ENCODE measurements at places on chromosomes 3 and 15.

GRCh38 chr3:142777927-142778326 is 54.1 kb downstream of the TRPC1 start:
- no peak for DNase-seq

GRCh38 chr3:61463191-61463590 is 98.2 kb upstream of the PTPRG start:
- no peak for DNase-seq

GRCh38 chr3:189368384-189368783 is 196.6 kb downstream of the TPRG1 start:
- DNase-seq: no peak

DNA sequence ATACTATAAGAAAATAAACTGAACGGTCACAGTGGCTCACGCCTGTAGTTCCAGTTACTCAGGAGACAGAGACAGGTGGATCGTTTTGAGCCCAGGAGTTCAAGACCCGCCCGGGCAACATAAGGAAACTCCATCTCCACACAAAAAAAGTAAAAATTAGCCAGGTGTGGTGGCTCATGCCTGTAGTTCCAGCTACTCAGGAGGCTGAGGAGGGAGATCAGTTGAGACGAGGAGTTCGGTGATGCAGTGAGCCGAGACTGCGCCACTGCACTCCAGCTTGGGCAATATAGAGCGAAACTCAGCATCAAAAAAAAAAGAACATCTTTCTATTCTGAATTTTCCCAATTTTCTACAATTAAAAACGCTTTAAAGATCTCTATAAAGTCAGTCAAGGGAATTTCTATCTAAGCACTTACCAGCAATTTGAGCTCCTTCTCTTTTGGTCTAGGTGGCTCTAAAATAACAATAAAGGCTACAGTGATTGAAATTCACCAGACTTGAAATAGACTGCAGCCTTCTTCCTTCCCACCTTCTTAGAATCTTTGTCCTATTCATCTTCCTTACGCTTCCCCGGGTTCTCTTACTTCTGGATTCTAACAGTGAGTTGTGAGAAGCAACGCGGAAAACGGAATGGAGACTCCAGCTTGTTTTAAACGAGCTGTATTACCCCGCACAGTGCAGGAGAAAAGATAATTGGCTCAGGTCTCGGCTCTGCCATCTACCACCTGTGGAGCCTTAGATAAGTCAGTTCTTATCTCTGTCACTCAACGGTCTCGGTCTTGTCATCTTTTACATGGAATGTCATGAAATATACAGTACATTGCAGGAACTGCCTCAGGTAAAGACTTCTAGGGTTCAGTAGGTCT is 812 bp upstream of the SEC62 start:
- DNase-seq: no peak

DNA sequence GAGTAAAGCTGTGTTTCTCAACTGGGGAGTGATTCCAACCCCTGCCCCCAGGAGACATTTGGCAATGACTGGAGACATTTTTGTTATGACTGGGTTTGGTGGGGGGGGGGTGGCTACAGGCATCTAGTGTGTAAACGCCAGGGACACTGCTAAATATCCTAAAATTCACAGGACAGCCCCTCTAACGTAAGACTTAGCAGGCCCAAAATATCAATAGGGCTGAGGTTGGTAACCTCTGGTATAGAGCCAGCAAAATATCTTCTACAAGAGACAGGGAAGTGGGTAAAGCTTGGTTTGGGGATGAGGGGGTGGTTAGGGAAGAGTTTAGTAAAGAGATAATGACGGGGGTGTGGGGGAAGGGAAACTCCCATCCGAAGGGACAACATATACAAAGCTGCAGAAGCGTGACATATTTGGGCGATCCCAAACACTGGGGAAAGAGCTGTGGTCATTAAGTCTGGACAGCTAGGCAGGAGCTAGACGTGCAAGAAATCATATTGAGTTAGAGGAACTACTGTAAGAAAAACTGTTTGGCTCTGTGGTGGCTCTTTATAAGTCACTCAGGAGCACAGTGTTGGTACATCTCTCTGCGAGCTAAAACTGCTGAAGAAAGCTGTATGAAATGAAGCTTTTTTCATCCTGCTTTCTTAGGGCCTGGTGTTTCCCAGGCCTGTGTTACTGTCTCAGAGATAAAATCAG is 697 bp upstream of the TRIM69 start:
- DNase-seq: no peak

- DNase-seq: no peak
Observed at GRCh38 chr3:52431459-52432223, 13.3 kb downstream of the SEMA3G start.

GRCh38 chr15:81313686-81314085 is 10.3 kb downstream of the STARD5 start:
- no peak for DNase-seq

- no peak for DNase-seq
Observed at GRCh38 chr15:59688423-59688781, 718 bp downstream of the BNIP2 start.

DNA sequence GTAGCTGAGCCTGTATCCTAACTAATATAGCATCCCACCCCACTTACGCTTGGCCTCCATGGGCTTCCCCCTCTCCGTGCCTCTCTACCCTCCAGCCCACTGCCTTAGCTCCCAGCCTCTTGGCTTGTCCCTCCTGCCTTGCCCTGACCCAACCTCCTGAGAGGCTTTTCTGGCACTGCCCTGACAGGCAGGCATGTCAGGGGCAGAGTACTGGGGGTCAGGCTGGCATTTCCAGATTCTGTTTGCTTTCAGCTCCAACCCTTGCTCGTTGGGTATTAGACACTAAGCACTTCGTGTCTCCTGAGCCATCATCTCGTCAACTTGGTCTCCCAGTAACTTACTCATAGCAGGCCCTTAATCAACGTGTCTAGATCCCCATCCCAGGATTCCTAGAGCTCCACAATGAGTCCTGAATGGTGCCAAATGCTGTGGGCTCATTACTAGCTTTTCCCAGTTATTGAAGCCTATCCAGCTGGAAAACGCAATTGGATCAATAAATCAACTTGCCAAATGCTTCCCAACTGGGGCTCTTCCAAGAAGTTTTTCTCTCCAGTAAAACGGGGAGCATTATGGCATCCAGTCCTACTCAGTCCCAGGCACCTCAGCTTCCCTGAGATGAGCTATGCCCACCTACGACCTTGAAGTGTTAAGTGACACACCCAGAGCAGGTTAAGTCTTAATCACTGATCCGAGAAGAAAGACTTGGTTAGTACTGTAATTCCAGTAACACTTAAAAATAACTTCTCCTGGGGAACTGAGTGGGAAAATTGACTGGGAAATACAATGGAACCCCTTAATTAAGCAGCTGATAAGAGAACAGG is 78.5 kb upstream of the DLG1 start:
- no peak for DNase-seq

GRCh38 chr15:50876260-50876988 is 32.1 kb upstream of the AP4E1 start:
- no peak for DNase-seq

- no peak for DNase-seq
Observed at GRCh38 chr3:123870033-123870432, 14.1 kb downstream of the MYLK start.

DNA sequence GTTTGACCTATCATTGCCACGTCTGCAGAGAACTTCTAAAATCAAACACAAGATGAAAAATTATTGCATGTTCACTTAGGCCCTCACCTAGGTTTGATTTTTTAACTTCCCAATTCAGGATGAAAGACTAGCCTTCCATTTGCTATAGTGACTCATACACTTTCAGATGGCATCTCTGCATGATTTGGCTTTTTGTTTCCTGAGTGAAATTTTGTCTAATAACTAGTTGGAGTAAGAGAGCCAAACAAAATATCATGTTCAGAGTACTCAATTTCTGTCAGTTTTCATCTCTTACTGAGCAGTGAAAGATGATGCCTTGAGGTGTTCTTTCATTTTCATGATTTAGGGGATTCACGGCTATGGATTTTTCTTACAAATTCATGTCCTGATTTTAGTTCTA is 122.9 kb downstream of the NSUN3 start:
- no peak for DNase-seq

DNA sequence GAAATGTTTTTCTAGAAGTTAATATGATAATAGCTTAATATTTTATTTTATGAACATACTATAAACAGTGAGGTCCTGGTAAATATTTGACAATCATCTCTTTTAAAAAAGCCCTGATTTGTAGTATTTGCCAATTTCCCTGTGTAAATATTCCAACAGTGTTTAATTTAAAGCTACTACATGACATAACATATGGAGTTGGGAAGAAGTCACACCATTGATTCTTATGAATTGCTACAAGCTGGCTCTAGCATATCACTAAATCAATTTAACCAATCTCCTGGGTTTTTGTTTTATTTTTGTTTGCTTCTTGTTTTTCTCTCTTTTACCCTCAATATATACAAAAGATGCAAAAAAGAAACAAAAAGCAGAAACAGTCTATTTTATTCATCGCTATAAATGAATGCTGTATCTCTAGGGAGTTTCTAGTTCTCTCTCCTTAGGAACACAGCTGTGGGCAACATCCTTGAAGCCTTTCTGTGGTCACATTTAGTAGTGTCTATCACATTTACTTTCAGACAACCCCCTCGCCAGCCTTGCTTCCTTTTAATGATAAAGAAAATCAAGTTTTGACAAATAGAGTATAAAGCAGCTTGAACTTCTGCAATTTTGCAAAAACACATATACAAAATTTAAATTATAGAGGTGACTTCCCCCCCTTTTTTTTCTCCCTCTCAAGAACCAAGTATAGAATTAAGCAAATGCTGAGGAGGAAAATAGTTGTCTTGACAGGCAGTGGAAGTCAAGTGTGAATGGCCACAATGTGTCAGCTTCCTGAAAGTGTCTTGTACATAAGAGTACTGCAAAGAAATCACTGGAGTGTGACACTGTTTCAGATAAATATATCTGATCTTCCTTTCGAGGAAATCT is 21.4 kb downstream of the CCR1 start:
- no peak for DNase-seq

- DNase-seq: no peak
Observed at GRCh38 chr3:113223475-113224281, 12.3 kb downstream of the BOC start.

DNA sequence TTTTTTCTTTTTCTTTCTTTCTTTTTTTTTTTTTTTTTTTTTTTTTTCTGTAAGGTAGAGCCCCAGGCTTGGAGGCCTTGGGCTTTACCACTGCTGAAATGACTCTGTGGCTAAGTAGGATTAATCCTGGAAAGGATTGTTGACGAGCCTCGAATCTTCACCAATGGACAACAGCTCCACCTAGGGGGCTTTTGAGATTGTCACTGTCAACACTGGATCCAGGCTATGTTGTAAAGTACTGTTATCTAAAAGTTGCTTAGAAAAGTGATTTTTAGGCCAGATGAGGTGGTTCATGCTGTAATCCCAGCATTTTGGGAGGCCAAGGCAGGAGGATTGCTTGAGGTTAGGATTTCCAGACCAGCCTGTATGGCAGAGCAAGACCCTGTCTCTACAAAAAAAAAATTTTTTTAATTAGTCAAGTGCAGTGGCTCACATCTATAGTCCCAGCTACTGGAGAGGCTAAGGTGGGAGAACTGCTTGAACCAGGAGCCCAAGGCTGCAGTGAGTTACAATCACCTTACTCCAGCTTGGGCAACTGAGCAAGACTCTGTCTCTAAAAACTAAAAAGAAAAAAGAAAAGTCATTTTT is 41.6 kb downstream of the KLHL18 start:
- DNase-seq: no peak

DNA sequence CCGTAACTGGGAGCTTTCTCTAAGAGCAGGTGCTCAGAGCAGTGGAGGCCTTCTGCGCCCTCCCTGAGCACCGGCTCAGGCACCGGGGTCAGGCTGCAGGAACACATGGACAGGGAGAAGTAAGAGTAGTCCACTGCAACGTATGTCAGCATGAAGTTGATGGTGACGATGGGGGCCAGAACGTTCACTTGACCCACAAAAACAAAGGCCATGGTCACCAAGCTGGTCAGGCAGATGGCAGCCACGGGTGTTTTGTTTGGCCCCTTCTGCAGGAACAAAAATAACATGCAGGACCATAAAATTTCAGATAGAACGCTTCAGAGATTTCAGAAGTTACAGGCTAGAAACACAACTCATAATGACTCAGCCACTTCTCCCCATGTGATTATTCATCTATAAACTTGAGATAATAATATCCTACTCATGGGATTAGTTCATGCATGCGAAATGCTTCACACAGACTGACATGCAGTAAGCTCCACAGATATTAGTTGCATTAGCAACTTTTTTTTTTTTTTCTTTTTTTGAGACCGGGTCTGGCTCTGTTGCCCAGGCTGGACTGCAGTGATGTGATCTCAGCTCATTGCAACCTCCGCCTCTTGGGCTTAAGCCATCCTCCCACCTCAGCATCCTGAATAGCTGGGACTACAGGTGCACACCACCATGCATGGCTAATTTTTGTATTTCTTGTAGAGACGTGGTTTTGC is 52.2 kb upstream of the HEG1 start:
- no peak for DNase-seq

- DNase-seq: no peak
Observed at GRCh38 chr15:37106490-37107001, 6.2 kb upstream of the MEIS2 start.

- no peak for DNase-seq
Observed at GRCh38 chr3:42090973-42091731, at the start of gene TRAK1. TSS of gene TRAK1 (plus strand) at chr3:42091357. CDS start at chr3:42091470, 113 bp downstream.

DNA sequence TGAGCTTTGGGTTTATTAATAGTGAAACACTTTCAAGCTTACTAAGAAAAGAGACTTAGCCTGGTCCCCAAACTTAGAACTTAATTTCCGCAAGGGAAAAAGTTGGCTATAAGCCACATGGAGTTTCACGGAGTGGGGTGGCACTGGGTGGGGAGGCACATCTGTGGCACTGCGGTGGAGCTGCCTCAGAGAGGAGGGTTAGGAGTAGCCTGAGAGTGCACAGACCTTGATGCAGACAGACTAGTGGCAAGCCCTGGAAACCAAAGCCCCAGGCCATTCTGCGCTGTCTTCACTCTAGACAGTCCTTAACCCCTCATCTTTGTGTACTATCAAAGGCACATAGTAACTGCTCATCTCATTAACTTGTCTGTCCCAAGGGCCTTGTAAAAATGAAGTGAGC is 22.0 kb downstream of the CXCR6 start:
- no peak for DNase-seq

- no peak for DNase-seq
Observed at GRCh38 chr15:48868536-48868935, 9.4 kb upstream of the EID1 start.

GRCh38 chr15:73139744-73140553 is 87.7 kb downstream of the NEO1 start:
- no peak for DNase-seq

DNA sequence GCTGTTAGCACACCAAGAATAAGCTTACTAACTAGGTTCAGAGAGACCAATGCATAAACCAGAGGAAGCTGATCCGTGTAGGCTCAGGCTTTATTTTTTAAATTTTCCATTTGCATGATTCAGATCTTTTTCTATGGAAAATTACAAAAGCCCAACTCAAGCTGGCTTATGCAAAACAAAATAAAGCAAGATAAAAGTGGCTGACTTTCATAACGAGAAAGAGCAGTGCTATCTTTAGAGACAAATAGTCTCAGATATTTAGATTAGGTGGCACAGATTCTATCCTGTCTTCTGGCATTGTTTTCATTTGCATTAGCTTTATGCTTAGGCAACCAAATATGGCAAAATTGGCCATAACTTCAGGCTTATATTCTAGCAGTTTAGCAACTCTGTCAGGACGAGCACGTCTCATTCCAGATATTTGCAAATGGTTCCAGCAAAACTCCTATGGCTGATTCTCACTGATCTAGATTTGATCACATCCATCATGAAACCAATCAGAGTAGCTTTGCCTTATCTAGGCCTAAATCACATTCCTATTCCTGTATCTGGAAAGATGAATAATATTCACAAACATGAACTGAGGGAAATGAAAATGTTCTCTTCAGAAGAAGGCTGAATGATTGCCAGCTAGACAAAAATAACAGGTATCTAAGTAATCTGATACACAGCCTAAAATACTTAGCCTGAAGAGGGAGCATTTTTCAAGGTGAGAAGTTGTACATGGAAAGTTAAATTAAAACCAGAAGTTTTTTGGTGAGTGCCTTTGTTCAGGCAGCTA is 216.4 kb upstream of the DPPA4 start:
- DNase-seq: no peak
